ENCODE measurements at places on chromosomes 4 and X. TPM values are rescaled to one million over a fixed set of nuclear protein-coding genes. Genes with fewer than 3 reads are reported as not detected.

- DNase-seq = no peak
Observed at GRCh38 chrX:37380924-37381323, 31.8 kb downstream of the PRRG1 start.

DNA sequence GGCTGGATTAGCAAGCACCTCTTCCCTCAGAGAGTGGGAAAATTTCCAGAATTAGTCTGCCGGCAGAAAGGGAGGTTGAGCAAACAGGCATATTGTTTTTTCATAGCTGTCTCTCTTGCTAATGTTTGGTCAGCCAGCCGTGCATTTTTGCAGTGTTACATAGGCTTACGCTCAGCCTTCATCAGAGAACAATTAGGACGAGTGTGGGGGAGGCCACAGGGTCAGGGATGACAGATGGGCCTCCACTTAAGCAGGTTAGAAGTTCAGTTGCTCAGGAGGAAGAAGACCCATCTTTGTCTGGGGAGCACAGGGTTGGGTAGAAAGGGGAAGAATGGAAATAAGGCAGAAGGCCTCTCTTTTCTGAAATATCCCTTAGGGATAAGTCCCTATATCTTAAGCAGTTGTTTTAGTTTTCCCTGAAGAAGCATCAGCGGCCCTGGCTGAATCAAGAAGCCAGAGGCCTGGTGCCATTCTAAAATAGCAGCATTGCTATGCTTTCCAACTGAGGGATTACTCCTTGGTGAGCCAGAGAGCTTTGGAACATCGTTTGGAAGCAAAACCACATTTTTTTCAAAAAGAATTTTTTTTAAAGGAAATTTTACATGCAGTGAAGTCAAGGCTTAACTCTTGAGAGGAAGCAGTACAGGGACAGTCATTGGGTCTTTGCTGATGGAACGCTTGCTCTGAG lies 118.8 kb downstream of the SMIM20 start:
- no peak for DNase-seq

DNA sequence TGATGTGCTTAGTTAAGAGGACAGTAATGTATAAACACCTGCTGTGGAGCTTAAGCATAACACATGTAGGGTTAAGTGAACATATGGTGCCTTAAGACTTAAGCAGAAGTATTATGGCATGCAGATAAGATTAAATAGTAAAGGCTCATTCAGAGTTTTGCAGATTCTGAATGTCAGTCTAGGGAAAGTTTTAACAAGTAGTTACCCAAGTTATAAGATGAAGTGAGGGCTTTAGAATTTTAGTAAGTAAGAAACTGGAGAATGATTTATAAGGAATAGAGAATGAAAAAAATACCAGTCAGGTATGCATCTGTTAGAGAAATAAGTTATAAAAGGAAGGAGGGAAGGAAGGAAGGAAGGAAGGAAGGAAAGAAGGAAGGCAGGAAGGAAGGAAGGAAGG lies 902.1 kb downstream of the TRAM1L1 start:
- DNase-seq = no peak

TCEAL7 gene
- polyA plus RNA-seq = 30.8 TPM

KDR gene
- polyA plus RNA-seq = 59.4 TPM

MAOB gene
- 47.6 TPM for polyA plus RNA-seq

FAM241A gene
- 1.5 TPM for polyA plus RNA-seq

GRCh38 chr4:101857176-101857575 lies 66.6 kb downstream of the BANK1 start:
- no peak for DNase-seq

DNA sequence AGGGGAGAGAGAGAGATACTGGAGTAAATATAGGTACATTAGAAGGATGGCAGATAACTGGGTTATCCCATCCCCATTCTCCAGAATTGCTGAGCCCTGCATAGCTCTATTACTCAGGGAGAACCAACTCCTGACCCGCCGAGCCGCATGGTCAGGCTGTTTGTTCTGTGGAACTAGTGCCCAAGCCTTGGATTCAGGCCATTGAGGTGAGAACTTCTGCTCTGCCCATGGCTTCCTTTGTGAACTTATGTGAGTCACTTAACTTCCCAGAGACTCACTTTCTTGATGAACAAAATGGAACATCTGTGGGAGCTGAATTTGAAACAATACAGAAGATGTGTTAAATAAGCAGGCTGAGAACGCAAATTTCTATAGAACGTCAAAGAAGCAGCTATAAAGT lies 54.2 kb downstream of the SPATA18 start:
- no peak for DNase-seq

- no peak for DNase-seq
Observed at GRCh38 chr4:73817341-73817740, 19.1 kb upstream of the CXCL6 start.

DNA sequence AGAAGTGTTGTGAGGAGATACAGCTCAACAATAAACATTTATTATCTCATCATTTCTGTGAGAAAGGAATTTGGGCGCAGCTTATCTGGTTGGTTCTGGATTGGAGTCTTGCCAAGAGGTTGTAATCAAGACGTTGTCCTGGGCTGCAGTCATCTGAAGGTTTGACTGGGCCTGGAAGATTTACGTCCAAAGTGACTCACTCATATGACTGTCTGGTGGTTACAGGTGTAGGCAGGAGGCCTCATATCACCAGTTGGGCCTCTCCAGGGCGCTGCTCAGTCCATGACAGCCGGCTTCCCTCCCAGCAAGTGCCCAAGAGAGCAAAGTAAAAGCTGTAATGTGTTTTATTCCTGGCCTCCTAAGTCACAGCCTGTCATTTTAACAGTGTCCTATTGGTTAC lies 106.3 kb downstream of the USP46 start:
- DNase-seq = no peak

DNA sequence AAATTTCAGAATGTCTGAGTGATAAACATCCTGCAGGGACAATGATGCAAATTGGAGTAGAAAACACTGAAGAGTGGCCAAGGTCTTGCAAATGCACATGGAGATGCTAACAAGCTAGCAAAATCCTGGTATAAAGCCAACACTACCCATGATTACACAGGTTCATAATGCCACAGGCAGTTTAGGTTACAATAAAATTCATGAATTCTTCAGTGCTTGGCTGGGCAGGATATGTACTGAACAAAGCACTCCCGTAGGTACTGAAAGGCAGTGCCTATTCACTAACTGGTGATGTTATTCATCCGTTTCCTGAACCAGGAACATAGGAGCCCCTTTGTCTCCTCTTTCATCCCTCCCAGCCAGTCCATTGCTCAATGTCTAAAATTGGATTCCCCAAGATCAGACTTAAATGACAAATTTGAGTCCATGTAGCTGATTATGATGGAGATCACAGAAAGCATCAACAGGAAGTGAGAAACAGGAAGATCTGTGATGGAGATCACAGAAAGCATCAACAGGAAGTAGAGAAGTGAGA lies 244.5 kb downstream of the DMD start:
- DNase-seq = no peak

LDOC1 gene
- polyA plus RNA-seq = 73.4 TPM

DNA sequence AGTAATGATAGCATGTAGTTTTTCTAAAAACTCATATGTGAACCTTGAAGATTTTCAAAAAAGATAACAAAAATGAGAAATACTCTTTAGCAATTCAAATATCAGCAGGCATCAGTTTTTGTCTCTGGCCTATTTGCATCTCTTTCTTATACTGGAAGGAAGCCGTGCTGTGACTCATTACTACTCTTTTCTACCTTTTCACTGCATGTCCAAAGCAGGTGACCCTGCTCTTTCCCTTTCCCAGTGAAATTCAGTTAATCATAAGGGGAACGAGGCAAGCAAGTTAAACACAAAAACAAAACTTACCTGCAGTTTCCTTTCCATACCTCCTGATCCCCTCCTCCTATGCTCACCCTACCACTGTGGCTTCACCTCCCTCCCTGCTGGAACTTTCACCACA lies 9.3 kb downstream of the SPATA4 start:
- DNase-seq = no peak

MAOA gene
- polyA plus RNA-seq = 16.7 TPM

DNA sequence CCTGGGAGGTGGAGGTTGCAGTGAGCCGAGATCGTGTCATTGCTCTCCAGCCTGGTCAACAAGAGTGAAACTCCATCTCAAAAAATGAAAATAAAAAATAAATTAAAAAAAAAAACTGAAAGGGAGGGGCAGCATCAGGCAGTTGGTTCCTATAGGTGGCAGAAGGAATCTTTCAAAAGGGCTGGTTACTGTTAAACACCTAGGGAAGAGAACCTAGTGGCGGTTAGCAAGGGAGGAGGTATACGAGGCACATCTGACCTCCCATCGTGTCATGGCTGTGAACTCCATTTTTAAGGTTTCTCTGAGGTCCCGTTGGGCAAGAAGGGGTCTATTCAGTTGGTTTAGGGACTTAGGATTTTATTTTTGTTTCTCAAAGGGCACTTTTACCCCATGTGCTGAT lies 150.1 kb downstream of the SLC7A11 start:
- DNase-seq = no peak

DNA sequence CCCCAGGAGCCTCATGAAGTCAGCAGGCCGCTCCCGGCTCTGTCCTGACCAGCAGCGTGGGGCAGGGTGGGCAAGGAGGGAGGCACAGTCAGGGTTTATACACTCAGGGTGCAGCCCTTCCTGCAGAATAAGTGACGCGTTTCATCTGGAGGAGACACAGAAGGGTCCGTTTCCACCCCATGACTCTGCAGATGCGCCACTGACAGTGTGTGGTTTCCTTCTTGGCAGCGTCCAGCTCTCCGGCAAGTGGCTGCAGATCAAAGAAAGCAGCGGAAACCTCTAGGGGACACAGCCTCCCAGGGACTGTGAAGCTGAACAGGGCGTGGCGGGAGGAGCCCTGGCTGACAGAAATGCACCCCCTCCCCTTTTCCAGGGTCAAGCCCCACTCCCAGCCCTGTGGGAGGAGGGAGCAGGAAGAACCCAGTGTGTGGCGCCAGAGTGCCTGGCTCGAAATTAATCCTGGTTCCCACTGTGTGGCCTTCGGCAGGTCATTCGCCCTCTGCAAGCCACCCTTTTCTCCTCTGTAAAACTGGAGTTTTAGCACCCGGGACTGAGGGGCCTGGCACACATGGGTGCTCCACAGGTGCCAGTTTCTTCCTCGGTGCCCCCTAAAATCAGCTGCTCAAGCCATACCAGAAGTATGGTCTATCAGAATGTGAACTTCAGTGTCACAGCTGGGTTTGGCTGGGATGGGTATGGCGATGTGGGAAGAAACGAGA lies 17.3 kb upstream of the TBC1D14 start:
- DNase-seq = no peak

Data from renal cortex interstitium (tissue), 15 donors.